ENCODE measurements at places on chromosomes 1 and 21.
A peak's percentile ranks its signal among the peaks of the same experiment; 100 is the strongest.

- no peak for DNase-seq
Measured at GRCh38 chr21:27769763-27770162, 802.9 kb upstream of the ADAMTS5 start.

GRCh38 chr1:109159326-109159725, 45.4 kb downstream of the ELAPOR1 start:
- DNase-seq = no peak

- no peak for DNase-seq
Measured at GRCh38 chr1:246170574-246171261, 336.4 kb downstream of the SMYD3 start.

GRCh38 chr1:38818175-38818976, 41.2 kb downstream of the RRAGC start:
- DNase-seq = peak; percentile 62

GRCh38 chr1:214548988-214549387, 2.4 kb downstream of the PTPN14 start:
- DNase-seq = no peak

DNA sequence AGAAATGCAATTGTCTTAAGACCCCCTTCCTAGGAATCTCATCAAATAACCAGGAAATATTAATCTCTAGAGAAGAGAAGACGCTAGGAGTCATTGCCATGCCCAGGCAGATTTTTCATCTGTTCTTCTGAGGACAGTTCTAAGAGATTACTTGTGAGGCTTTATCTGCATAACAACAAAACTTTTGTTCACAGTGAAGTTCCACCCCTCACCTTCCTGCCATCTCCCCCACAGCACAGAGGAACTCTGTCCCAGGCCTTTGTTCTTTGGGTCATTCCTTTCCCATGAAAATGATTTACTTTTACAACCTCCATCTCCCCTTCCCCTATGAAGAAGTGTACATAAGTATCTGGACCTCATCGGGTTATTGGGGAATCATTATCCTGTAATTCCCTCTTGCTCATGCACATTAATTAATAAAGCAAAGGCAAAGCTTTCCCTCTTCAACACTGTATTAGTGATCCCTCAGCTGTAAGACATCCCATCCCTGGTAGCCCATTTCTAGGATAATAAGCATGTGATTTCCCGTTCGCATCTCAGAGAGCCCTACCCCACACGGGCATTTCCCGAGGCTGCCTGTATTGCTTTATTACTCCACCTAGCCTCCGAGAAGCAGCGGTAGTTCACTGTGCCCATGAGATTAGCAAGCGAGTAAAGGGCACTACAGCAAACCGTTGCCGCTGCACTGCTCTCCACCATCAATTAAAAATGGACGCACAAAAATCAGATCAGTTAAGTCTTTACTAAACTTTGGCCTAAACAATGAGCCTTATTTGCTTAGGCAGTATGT, 384.4 kb upstream of the CAMK1G start:
- DNase-seq = no peak

DNA sequence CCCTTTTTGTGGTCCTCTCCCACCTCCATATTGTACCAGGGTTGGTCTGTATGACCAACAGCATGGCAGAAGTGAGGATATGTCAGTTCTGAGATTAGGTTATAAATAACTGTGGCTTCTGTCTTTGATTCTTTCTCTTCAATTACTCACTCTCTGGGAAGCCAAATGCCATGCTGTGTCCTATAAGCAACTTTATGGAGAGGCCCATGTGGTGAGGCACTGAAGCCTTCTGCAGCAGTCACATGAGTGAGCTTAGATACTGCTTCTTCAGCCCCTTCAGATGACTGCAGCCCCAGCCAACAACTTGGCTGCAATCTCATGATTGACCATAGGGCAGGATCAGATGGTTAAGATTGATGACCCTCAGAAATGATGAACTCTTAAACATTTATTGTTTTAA, 34.0 kb upstream of the SAMD13 start:
- DNase-seq = no peak

- DNase-seq = no peak
Measured at GRCh38 chr1:68128157-68128556, 77.7 kb upstream of the DIRAS3 start.

- no peak for DNase-seq
Measured at GRCh38 chr1:162612606-162613400, 19.5 kb upstream of the DDR2 start.

All from B cell (primary cell).